LNCaP clone FGC (cell line): ENCODE measurements at places on chromosomes 5 and 9.

- no peak for DNase-seq
Observed at GRCh38 chr5:4579679-4580078, 560.5 kb upstream of the ADAMTS16 start.

DNA sequence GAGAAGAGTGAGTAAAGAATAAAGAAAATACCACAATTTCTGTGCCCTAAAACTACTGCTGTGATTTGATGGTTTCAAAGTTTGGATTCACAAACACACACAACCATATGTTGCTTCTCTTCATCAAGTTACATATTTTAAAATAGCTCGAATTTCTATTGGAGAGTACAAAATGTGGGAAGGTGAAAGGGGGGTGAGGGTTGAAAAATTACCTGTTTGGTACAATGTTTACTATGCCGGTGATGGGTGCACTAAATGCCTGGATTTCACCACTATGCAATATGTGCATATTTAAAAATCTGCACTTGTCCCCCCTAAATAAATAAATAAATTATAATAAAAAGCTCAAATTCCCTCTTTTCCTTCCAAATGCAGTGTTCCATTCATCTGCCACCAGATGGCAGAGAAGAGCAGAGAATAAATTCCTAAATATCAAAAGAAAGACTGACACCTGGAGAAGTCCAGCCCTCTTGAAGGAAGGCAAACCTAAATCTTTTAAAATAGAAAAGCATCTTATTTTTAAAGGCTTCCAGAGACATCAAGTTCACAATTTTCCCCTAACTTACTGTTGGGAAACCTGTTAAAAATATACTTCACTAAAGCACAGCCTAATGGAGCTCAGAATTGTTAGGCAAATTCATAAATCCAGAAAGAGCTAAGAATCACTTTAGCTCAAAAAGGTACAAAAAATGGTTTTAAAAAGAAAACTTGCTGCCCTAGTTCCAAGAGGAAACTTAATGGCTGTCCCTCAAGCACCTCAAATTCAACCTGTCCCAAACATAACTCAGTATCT lies 24.8 kb upstream of the HNRNPA0 start:
- DNase-seq: no peak

GRCh38 chr9:107671588-107671987 lies 182.0 kb upstream of the KLF4 start:
- DNase-seq: no peak

DNA sequence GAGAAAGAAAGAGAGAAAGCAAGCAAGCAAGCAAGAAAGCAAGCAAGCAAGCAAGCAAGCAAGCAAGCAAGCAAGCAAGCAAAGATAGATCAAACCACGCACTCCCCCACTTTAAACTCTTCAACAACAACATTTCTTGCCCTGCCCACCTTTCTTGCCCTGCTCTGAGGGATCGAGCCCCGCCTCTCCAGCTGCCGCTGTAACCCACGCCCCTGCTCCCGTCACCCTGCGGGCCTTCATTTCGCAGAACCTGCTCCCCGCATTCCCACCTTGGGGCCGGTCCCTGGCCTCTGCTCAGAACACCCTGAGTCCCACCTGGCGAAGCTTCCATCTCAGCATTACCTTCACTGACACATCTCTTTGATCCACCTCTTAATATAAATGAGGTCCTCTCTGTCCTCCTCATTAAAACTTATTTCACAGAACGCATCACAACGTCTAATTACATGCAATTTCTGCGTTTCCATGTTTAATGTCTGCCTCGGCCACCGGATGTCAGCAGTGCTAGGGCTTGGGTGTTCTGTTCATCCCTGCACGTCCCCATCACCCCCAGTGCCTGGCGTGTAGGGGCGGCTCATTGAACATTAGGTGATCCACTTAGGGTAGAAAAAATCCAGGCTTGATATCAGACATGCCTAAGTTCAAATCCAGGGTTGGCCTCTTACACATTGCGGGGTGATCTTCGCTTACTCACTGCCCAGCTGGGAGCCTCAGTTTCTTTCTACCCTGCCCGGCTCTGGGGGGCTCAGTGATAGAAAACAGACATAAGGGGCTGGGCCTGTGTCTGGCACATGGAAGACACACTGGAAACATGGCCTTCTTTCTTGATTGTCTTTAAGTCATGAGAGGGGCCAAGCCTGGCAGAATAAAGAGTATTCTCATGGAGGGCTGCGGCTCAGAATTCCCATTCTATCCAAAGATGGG lies 187.6 kb downstream of the DAB2IP start:
- no peak for DNase-seq

DNA sequence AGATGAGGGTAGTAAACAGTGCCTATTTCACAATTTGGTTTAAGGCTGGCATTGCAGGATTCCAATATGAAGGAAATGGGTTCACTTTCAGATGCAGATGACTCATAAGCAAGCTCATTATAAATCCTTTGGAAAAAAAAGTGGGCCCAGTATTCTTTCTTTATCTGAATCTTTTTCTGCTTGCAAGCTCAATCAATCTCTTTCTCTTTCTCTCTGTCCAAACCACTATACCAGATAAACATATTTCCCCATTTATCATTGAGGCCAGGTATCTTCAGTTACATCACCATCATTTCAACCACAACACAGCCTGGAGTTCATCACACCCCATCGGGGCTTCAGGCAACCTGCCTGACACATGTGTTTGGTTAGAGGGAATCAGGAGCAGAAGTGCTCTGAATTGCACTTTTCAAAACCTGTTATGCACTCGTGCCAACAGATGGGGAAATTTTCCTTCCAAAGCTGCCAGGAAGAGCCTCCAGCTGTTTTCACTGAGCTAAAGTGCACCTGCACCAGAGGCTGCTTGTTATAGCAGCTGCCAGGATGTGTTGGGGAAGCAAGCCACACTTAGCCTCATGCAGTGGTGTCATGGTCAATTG lies 30.0 kb upstream of the MAMDC2 start:
- DNase-seq: no peak

DNA sequence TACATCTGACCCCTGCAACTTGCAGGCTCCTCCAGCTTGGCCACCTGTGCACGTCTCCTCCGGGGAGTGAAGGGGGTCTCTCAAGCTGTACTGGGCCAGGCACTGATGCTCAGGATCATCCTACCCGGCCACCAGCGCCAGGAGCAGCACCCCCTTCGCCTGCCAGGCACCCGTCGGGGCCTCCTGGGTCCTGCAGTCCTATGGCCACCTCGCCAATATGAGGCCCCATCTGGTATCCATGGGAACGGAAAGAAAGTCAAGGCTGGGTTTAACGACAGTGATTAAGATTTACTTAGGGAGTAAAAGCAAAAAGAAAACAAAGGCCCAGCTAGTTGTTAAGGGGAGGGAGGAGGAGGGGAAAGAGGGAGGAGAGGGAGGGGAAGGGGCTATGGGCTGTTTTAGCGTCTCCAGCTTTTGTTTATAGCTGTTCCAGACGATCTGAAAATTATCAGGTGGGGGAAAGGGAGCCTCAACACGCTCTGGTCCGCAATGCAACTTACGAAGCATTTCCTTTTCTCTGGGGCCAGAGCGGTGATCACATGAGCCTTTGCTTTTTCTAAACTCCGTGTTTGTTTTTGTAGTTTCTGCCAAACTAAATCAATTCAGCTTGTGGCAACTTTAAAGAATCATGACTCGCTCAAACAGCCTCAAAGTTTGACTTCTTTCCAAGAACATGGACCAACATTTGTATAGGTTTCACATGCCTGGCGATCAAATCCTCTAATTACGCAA lies 132.4 kb downstream of the ROR2 start:
- DNase-seq: no peak

DNA sequence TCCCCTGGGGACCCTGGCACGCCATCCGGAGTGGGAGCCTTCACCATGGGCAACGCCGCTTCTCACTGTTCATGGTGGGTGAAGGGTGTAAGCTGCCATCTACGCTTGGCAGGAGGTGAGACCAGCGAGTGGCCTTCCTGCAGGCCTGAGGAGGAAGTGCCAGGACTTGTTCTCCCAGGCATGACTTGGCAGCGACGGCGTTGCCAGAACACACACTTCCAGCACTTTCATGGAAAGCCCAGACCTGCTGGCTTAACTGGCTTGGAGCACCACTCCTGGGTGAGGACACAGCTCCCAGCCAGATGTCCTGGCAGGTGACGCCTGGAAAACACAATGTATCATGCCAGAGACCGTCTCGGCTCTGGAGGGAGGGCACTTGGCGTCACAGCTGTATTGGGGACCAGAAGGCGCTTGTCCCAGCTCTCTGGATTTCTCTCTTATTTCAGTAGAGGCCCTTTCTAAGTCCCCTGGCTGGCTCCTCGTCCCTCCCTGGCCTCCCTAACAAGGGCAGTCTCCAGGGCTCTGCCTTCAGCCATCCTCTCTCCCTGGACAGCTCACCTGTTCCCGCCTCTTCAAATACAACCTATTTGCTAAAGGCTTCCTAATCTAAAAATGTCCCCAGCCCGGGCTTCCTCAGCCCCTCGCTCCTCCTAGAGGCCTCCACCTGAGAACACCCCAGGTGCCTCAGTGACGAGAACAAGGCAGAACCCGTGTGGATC lies 188.3 kb downstream of the OLFM1 start:
- DNase-seq: peak; percentile 87

GRCh38 chr5:167573370-167574127 lies 717.9 kb upstream of the WWC1 start:
- peak; percentile 21 for DNase-seq

- no peak for DNase-seq
Observed at GRCh38 chr5:6632324-6632887, 438 bp downstream of the NSUN2 start.

- DNase-seq: no peak
Observed at GRCh38 chr5:54905246-54905795, 80.1 kb downstream of the ESM1 start.

DNA sequence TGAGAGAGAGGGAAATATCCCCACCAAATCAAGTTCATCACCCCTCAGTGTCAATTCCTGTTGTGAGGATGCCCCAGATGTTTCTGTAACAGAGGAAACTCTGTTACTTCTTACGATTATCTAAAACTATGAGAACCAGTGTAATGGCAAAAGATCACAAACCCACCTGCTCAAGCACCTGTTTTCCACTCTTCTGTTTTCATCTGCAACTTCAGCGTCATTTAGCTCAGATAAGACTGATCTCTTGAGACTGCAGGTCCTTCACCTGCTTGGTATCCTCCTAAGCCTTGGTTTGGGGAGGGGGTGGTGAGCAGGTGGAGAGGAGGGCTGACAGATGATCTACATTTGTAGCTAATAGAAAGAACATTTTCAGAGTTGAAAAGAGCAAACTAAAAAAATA lies 229.3 kb downstream of the SLF1 start:
- no peak for DNase-seq
